ENCODE measurements at places on chromosomes 3 and 15.

GRCh38 chr15:63944681-63944955 lies 101.7 kb downstream of the DAPK2 start:
- DNase-seq, result no peak

DNA sequence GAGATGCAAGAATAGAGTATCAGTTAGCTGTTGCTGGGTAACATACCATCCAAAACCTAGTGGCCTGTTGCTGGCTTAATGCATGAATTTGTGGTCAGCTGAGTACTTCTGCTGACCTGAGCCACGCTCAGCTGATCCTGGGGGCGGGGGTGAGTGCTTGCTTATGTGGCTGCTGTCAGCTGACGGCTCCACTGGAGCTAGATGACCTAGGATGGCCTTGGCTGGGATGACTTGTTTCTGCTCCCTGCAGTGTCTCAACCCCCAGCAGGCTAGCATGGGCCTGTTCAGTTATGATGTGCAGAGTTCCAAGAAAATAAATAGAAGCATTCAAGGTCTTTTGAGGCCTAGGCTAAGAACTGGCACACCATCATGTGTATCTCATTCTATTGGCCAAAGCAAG lies 63.9 kb downstream of the FBLN2 start:
- no peak for DNase-seq

GRCh38 chr3:156201411-156202405 lies 81.3 kb downstream of the KCNAB1 start:
- DNase-seq, result no peak

DNA sequence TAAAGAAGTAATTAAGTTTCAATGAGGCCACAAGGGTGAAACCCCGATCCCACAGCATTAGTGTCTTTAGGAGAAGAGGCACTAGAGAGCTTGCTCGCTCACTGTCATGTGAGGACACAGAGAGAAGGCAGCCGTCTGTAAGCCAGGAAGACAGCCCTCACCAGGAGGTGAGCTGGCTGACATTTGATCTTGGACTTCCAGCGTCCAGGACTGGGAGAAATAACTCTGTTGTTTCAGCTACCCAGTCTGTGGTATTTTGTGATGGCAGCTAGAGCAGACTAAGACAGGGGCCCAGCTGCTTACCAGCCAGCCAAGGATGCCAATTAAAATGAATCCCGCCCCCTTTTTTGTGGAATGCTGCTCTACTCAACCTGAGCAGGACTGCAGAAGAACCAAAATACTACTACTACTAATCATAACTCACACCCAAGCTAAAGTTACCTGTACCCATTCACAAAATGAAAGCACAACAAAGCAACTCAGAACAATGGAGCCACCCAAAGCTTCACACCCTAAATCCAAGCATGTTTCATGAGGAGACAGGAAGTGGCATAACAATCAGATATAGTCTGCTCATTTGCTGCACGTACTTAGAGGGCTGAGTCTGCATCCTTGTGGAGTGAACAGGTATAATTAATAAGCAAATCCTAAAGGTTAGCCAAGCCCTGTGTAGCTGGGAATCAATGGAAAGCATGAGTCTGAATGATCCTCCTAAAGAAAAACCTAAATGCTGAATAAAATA lies 35.6 kb upstream of the RHCG start:
- DNase-seq, result no peak

DNA sequence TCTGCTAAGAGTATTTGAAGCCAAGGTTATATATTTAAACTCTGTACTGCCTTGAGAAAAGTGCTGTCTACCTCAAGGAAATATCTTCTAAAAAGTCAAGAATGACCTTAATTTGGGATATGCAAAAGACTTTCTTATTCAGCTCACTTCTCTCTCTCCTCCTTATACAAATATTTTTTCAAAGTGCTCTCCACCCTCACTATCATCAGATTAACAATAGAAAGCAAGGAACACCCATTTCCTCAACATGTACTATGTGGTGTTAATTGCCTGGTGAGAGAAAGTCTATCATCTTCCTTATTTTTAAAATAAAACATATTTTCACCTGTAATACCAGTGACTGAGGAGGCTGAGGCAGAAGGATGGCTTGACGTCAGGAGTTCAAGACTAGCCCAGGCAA lies 44.4 kb upstream of the RSL24D1 start:
- no peak for DNase-seq

DNA sequence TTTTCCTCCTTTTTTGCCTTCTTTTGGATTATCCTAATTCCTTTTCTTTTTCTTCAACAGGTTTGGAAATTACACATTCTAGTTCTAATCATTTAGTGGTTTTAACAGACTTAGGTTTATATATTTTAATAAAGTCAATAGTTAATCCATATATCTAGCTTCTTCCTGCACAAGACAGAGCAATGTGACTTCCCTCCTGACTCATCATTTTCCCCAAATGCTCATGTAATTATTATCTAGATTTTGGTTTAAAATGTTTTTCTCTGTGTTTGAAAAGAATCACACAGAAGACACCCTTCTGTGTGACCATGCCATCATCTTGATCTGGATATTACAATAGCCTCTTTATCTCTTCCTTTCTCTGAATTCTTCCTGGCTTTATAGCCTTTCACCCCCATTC lies 28.6 kb upstream of the SSR3 start:
- no peak for DNase-seq

DNA sequence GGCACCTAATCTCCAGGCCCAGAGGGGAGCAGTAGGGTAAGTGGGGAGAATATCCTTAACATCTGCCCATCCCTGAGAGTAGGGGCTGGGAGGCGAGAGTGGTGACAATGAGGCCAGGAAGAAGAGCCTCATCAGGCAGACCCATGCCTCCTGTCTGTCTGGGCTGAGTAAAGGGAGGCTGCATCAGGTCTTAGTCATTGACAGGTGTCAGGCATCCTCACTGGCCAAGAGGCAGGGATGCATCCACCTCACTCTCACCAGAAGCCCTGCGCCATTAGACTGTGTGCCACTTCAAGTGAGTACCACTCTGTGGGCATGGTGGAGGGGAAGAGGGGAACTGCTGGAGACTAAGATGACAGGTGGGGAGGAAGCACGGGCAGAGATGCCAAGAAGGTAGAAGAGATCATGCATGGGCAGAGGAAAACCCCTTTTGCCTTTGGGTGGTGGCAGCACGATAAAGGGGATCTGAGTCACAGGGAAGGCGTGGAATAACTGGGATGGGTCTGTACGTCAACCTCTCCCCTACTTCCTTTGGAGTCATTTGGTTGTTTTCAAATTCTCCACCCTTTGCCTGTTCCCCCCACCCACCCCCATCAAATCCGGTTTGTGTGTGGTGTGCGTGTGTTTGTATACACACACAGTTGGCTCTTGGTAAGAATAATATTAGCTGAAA lies 14.1 kb downstream of the ANAPC13 start:
- no peak for DNase-seq

DNA sequence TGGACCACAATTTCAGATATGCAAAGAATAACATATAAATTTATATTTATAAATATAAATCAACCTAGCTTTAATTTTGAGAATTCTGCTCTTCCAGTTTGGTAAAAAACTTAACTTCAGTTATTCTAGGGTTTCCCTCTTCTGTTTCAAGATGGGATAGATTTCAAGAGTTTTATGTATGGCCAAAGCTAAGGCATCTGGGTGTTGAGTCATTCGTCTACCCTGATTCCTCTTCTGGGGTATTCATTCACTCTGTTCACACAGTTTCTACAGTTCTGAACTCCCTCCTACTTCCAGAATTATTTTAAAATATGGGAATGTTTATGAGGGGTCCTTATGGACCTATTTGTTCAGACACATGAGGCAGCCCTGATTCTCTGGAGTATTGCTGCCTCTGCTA lies 4.2 kb upstream of the FGF7 start:
- no peak for DNase-seq

- no peak for DNase-seq
Observed at GRCh38 chr3:183369117-183369516, 59.3 kb downstream of the MCF2L2 start.

DNA sequence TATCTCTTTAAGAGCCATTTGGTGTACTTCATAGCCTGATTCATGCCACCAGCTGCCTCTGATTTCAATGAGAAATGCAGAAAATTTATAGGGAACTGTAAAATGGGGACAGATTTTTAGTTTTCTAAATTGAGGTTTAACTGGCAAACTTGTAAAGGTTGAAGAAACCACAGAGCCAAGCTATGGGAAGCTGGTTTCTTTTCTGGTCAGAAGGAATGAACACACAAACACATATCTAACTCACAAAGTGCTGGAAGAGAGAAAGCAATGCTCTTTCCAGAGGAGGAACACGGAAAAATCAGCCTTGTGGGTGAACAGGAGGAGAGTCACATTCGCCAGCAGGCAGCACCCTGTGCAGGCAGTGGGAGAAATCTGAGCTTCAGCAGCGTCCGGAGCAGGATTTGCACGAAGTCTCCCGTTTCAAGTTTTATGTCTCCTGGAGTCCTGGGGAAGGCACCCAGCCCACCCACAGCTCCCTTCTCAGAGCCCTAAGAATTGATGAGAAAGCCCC lies 481 bp downstream of the MASP1 start:
- no peak for DNase-seq

- DNase-seq, result no peak
Observed at GRCh38 chr3:111277226-111277625, 205.6 kb downstream of the NECTIN3 start.

DNA sequence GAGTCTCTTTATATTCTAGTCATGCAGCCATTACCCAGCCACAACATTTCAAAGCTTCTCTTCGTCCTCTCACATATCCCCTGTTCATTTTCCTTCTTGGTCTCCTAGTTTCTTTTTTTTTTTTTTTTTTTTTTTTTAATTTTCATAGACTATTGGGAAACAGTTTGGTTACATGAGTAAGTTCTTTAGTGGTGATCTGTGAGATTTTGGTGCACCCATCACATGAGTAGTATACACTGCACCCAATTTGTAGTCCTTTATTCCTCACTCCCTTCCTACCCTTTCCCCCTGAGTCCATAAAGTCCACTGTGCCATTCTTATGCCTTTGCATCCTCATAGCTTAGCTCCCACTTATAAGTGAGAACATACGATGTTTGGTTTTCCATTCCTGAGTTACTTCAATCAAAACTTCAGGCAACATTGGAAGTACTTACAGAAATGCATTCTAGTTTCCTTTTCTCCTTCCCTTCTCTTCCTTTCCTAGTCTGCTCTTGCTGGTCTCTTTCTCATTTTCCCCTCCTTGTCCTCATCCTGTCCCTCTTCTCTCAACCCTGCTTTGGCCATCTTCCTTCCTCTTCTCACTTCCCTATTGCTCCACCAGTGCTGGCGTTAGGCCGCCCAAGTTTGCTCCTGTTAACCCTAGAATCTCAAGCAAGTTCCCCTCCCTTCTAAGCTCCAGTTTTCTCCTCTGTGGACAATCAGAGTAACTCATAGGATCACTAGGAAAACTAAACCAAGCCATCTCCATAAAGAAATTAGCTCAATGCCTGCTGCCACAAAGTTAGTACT lies 4.8 kb downstream of the ATP8B4 start:
- no peak for DNase-seq

- DNase-seq, result no peak
Observed at GRCh38 chr3:139355476-139355875, 11.7 kb downstream of the MRPS22 start.

- no peak for DNase-seq
Observed at GRCh38 chr3:127733781-127734180, 61.0 kb downstream of the ABTB1 start.

DNA sequence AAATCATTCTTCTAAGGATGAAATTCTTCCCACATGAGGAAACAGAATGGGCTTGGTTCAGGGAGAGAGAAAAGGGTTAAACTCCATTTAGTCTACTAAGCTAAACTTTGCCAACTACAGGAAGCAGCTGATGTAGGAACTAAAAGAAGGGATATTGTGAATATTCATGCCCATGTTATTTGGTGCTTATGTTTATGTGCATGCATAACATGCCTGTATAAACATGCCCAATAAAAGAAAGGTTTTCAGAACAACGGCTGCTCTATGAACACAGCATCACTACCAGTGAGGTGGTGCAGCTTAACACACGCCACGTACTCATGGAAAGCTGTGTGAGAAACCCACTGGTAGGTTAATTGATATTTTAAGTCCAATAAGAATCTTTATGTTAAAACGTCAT lies 59.4 kb upstream of the VGLL4 start:
- DNase-seq, result no peak

DNA sequence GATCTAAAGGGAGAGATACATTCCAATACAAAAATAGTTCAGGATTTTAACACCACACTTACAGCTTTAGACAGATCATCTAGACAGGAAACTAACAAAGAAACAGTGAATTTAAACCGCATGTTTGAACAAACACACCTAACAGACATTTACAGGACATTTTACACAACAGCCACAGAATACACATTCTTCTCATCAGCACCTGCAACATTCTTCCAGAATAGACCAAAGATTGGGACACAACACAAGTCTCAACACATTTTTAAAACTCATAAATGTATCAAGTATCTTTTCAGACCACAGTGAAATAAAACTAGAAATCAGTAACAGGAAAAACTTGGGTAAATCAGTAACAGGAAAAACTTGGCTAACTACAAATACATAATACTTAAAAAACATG lies 256.3 kb downstream of the MCTP2 start:
- no peak for DNase-seq

GRCh38 chr15:86139828-86140227 lies 60.2 kb downstream of the AGBL1 start:
- DNase-seq, result no peak

DNA sequence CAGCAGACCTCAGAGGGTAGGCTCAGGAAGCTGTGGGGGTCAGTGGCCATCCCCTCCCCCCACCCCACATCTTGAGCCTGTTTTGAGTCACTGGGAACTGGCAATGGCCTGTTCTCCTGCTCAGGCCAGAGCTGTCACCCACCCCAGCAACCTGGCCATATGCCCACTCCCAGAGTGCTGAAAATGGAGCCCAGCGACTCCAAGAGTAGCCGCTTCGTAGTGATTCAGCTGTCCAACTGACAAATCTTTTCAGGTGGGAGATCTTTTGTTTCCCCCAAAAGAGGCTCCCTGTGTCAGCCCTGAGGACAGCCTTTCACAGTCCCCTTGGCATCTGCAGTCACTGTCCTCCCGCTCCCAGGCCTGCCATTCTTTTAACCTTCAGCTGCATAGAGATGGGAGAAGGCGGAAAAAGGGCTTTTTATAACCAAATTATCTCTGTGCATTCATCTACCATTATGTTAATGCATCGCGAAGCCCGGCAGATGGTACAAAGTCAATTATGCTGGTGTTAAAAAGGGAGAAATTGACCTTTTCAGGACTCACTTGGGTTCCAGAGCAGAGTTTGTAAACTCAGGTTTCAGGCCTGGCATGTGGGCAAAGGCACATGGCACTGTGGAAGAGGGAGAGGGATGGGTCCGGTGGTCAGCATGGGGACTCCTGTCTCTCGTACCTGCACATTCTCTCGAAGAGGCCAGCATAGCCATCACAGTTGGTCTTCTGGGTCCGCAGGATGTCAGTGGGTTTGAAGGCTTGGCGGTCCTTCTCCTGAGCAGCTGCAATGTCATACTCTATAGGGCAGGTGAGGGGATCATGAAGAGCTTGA lies 32.1 kb downstream of the KY start:
- DNase-seq, result no peak

DNA sequence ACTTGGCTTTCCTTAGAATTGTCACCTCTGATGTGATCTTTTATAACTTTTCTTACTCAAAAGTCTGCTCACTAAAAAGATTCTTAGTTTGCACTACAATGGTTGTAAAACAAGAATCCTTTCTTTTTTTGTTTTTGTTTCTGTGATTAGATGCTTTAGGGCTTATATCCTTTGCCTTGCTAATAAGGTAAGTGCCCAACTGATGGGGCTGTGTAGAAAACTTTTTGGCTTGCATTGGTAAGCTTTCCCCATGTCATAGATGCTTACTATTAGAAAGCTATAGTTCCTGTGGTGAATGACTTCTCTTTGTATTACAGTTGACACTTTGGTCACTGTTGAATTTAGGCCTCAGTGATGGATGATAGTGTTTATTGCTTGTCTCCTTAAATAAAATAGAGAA lies 5.1 kb downstream of the ABHD5 start:
- no peak for DNase-seq

- DNase-seq, result no peak
Observed at GRCh38 chr3:160129459-160130061, 95.7 kb upstream of the C3orf80 start.

All from GM13977 (cell line).